ENCODE measurements at places on chromosomes 2 and 18.

GRCh38 chr2:65350651-65351056 lies 81.7 kb downstream of the SPRED2 start:
- DNase-seq: no peak

- DNase-seq: no peak
Observed at GRCh38 chr18:68769461-68769860, 28.4 kb upstream of the CCDC102B start.

GRCh38 chr2:200649724-200650123 lies 63.9 kb downstream of the AOX1 start:
- DNase-seq: no peak

DNA sequence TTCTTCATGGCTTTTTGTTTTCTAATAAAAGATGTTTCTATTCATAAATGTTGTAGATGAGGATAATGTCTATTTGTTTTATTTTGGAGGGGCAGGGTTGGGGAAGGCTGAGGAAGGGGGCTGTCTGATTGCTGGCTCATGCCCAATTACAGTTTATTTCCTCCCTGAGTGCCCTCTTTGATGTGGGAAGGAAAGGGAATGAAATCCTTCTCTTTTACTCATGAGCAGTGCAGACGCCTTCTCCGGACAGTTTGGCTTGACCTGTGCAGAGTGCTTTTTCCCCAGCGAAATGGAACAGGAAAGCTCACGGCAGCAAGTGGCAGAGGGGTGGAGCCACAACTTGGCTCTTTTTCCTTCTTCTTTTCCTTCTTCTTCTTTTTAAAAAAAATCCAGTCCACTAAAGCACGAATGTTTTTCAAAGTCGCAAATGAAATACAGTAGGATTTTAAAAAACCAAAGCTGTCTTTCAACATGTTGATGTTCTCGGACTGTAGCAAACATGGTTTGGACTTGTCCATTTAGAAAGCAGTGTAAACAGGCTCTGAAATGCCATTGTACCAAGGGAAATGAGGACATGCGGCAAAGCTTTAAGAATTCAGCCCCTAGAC lies 34.5 kb downstream of the RAB31 start:
- DNase-seq: no peak

- no peak for DNase-seq
Observed at GRCh38 chr18:21907451-21907850, 166.9 kb downstream of the MIB1 start.

DNA sequence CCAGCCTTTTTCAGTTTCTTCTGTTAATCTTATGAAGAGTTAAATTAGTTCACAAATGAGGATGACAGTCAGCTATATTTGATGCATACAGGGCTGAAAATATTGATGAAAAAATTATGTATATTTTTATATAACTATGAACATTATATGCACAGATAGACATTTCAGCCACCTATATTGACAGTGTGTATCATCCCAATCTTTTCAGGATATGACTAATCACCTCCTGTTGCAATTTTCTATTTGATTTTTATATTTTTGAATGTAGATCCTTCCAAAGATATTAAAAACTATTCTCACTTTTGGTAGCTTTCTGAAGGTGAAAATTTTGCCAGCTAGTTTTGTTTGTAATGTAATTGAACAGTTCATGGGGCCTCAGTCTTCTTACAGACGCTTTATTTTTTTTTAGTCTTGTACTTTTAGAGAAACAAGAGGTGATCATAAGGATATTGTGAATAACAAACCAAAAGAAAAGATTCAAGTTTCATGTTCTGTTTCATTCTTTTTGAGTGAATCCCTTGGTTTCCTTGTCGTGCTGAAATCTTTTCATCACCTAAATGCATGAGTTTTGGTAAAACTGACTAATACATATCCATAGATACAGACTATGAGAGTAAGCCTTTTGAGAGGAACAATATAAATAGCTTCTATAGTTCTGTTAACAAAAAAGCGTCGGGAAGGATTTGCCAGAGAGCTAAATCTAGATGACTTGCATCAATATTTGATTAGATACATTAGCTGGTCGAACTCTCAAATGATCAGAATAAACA lies 123.1 kb downstream of the ARHGAP15 start:
- no peak for DNase-seq

- DNase-seq: no peak
Observed at GRCh38 chr2:172231508-172231907, 128.8 kb upstream of the DLX2 start.

- DNase-seq: no peak
Observed at GRCh38 chr2:241751776-241752175, 17.3 kb downstream of the D2HGDH start.

GRCh38 chr18:48834413-48835031 lies 116.2 kb downstream of the SMAD7 start:
- DNase-seq: no peak

GRCh38 chr2:172937884-172938712 lies 137.5 kb upstream of the MAP3K20 start:
- no peak for DNase-seq

DNA sequence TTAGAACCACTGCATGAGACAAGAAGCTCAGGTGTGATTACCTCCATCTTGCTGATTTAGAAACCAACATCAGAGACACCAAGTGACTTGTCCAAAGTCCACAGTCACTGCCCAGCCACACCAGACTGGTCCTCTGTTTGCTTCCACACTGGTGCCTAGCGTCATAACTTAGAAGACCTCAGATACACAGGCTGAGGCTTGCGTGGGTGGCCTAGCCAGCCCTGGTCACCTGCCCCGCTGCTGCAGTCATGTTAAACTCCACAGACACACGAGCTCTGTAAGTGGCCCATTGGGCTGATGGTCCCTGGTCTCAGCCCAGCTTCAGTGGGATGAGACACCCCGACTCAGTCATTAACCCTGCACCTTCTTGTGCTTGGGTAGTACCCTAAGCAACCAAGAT lies 47.1 kb downstream of the CNGA3 start:
- DNase-seq: no peak

DNA sequence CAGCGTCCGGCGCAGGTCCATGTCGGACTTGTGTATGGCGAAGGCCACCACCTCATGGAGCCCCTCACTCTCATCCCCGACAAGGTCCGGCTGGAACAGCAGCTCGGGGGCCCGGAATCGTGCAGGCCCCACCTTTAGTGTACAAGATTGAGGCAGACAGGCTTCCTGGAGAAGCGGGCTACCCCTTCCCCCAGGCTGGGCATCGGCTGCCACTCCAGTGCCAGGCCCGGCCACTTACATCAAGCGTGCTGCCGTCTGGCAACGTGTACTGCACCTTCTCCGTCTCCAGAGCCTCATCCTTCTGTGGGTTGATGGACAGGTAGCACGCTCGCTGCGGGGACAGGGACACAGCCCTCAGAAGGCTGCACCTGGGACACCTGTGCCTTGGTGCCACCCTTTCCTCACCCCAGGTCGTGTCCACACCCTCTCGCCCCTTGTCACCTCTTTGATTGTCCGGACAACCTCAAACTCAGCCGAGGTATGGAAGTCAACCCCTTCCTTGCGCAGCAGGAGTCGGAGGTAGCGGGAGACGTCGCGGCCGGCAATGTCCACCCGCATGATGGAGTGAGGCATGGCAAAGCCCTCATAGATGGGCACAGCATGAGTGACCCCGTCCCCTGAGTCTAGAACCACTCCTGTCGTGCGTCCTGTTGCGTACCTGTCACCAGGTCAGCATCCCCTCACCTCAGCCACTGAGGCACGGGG lies 5.7 kb downstream of the ACTR1B start:
- no peak for DNase-seq

DNA sequence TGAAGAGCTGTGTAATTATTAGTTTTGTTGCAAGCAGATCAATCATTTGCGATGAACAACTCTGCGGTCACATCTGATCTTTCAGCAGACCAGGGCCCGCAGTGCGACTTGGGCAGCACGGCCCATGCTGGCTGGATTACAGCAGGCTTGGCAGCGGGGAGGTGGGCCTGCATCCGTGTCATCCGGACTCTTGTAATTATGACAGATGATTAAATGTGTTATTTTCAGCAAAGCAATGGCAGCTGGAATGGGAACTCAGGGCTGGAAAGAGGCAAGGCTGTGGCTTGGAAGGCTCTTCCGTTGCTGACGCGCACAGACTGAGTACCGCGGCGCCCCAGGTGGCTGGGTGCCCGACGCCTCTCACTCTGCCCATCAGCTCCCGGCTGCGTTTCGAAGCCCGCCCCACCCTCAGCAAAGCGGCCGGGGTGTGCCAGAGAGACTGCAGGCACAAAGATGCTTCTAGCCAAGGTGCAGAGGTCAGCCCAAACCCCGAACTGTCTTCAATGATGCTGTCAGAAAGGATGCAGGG lies 397.4 kb upstream of the SALL3 start:
- DNase-seq: no peak

DNA sequence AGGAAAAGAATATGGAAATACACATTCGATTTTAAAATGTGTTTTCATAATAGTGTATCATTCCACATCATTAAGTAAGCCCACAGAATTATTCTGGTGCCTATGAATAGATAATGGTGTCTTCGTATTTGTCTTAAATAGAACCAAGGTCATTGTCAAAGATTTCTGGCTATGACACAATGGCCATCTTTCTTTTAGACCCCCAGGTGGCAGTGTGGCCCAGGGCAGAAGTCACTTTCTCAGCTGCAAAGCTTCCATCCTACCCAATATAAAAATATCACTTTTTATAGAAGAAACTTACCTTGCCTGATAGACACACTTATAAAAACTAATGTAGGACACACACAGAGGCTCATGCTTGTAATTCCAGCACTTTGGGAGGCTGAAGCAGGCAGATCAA lies 57.5 kb downstream of the ZRANB3 start:
- DNase-seq: no peak

GRCh38 chr18:78913395-78913794 lies 66.2 kb upstream of the SALL3 start:
- DNase-seq: no peak

- no peak for DNase-seq
Observed at GRCh38 chr2:234754126-234754525, 197.7 kb upstream of the SH3BP4 start.

GRCh38 chr2:128452536-128453530 lies 134.2 kb upstream of the HS6ST1 start:
- DNase-seq: no peak

- DNase-seq: no peak
Observed at GRCh38 chr2:88269836-88270235, 99.7 kb downstream of the THNSL2 start.

DNA sequence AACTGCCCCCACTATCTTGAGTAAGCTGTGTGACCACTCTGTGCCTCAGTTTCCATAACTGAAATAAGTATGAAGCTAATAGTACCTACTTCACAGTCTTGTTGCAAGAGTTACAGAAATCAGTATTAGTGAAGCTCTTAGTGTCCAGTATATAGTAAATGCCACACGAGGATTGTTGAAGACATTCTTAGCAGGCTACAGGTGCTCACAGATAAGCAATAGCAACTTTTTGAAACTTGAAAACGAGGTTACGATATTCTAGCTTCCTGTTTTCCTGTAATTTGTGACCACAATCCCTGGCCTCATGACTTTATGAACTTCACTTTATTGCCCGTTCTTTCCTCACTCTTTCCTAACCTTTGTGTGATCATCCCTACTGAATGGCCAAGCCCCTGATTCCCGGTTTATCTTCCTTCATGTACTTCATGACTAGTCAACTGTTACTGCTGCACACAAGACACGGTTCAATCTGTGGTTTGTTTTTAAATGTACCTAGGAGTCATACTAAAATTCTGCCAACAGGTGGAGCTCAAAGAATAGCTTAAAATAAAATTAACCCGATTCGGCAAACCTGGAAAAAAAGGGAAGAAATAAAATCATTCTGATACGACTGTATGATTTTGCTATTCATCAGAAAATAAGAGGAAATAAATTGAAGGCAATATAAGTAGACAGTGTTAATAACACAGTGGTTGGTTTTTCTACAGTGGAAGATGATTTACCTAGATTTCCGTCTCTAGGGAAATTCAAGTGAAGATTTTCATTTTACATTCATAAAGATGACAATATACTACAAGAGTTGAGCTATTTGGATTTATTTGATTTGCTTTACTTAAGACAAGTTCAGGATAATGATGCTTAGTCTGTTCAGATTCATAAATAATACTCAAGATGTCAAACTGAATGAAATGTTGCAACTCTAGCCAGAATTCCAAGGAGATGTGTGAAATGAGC lies 38.1 kb upstream of the STAT1 start:
- peak; percentile 79 for DNase-seq

- DNase-seq: peak; percentile 46
Observed at GRCh38 chr2:180676520-180677025, 303.8 kb upstream of the UBE2E3 start.

DNA sequence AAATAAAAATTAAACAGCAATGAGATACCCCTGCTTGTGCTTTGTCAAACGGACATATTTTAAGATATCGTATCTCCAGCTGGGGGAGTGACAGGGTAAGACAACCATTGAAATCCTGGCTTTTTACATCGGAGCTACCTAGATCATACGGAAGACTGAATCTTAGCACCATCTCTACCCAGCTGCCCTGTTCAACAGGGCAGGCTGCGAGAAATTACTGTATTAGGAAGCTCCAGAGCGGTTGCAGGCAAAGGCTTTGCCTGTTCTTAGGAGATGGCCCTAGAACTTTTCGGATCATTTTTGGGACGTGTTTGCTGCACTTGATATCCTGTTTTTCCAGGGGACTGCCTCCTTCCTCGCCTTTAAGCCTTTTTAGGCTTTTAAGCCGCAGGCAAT lies 2.0 kb upstream of the PRKCE start:
- peak; percentile 23 for DNase-seq

- DNase-seq: no peak
Observed at GRCh38 chr2:191846515-191847476, at the start of gene CAVIN2. Gene CAVIN2, minus strand, starts transcription at chr2:191847088. Its CDS starts 163 bp downstream, at chr2:191846925.

GRCh38 chr2:85066874-85067351 lies 66.3 kb upstream of the TCF7L1 start:
- peak; percentile 85 for DNase-seq

- no peak for DNase-seq
Observed at GRCh38 chr2:116716038-116716437, 1098.5 kb upstream of the DDX18 start.

- DNase-seq: no peak
Observed at GRCh38 chr2:196239622-196240587, 68.5 kb upstream of the STK17B start.

GRCh38 chr2:73444202-73444601 lies 58.6 kb downstream of the ALMS1 start:
- DNase-seq: no peak

- DNase-seq: no peak
Observed at GRCh38 chr2:178915423-178916173, 108.4 kb upstream of the TTN start.

DNA sequence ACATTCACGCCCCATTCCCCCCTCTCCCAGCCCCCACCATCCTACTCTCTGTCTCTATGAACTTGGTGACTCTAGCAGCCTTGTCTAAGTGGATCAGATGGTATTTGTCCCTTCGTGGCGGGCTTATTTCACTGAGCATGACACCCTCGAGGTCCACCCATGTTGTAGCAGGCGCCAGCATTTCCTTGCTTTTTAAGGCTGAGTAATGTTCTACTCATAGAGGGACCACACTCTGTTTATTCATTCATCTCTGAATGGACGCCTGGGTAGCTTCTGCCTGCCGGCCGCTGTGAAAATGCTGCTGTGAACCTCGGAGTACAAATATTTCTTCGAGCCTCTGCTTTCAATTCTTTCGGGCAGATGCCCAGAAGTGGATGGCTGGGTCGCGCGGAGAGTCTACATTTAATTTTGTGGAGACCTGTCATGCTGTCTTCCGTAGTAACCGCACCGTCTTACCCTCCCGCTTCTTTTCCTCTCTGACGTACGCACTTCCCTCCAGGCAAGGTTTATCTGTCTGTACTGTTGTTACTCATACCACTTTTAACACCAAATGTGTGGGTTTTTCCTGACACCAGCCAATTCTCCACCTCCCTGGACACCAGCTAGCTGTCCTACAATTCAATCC lies 5.6 kb downstream of the CROCC2 start:
- DNase-seq: no peak

- no peak for DNase-seq
Observed at GRCh38 chr2:21256006-21256405, 132.2 kb downstream of the TDRD15 start.

- DNase-seq: no peak
Observed at GRCh38 chr18:6877288-6877687, 147.8 kb downstream of the ARHGAP28 start.

Data from NCI-H2227 treated with DMSO at 0.1 percent for 48 hours (cell line).